ENCODE measurements at places on chromosomes 7 and 10.
A peak's percentile ranks its signal among the peaks of the same experiment; 100 is the strongest.

DNA sequence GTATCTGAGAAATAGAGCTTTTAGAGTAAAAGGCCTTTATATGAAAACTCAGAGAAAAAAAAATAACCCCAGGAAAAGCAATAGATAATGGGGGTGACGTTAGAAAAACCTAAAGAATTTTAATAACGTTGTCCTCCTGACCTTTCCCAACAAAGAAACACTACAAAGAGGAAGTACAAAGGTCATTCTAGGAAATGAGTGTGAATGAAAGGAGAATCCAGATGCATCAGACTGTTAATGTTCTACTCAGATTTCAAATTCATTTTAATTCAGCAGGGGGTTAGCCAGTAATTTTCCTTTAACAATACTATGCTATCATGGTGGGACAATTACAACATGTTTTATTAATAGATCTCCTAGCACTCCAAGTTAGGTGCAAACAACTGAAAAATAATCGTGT is 73.8 kb upstream of the CDK1 start:
- no peak for DNase-seq

- DNase-seq: no peak
Observed at GRCh38 chr7:129468087-129468486, 33.9 kb downstream of the STRIP2 start.

DNA sequence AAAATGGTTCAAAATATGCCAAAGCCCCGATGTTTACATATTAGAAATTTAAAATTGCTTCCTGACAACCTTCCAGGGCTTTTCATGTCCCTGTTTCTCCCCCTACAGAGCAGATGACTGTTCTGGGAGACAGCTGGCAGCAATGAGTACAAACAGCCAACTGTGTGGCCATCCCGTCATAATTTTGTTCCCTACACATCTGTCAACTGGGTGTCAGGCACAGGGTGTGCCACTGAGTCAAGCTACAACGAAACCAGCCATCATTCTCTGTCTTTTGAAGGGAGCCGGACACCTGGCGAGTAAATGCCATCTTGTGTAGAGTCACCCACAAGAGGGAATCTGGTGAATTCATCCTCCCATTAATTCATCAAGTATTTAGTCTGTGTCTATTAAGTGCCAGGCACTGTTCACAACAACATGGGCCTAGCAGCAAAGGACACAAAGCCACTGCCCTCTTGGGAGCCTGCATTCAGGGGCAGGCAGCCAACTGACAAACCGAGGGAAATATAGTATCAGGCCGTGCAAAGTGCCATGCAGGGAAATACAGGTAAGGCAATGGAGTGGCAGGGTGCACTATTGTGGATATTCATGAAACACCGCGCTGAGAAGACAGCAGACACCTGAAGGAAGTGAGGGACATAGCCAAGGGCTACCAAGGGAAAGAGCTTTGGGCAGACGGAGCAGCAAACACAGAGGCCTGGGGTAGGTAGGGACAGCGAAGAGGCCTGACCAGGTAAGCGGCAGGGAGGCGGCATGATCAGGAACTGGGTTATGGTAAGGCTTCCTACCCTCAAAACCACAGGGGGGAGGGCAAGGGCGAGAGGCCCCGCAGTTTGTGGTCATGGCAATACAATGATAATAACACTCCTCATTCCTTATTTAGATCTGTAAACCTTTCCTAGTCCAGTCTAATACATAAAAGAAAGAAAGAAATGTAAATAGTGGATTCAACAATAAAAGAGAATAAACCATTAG is 213.6 kb downstream of the FAM107B start:
- peak; percentile 43 for DNase-seq

DNA sequence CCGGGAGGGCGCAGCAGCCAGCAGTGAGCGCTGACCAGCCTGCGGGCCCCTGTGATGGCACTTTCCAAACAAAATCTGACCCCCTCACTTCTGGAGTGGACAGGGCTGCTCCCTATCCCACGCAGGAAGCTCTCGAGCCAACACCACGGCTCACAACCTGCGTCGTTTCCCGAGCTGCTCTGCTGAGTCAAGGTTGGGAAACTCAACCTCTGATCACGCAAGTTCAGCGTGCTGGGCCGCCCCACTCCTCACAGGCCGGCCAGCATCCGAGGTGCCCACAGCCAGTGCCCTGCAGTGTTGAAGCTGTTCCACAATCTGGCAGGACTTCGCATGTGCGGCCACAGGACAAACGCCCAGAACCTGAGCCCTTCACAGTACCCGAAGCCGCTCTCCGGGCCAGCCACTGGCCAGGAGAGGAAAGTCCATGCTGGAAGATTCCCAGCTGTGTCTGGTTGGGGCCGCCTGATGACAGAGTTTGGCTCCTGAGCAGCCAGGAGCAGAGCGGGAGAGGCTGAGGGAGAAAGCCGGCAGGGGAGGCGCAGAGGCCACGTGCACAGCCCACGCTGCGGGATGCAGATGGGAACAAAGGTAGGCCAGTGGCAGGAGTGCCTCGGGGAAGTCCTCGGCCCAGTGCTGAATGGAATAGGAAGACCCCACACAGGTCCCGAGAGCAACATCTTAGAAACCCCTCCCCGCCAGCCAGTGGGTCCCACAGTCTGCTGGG is 263.3 kb upstream of the TCERG1L start:
- DNase-seq: no peak

- no peak for DNase-seq
Observed at GRCh38 chr10:4569151-4569550, 256.9 kb upstream of the AKR1E2 start.

DNA sequence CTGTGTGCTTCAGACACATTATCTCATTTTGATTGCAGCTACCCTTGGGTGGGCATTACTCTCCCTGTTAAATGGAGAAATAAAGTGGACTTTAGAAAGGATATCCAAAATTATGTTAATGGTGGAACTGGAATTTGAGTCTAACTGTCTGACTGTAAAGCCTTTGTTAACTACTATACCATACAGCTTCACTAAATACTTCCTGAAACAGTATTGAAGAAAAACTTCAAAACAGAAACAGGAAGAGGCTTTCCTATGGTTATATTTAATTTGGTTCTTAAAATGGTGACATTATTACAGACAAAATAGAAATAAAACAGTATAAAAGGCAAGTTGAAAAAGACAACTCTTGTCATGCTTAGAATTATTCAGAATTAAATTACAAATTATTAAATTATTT is 25.0 kb downstream of the SPAG6 start:
- no peak for DNase-seq

DNA sequence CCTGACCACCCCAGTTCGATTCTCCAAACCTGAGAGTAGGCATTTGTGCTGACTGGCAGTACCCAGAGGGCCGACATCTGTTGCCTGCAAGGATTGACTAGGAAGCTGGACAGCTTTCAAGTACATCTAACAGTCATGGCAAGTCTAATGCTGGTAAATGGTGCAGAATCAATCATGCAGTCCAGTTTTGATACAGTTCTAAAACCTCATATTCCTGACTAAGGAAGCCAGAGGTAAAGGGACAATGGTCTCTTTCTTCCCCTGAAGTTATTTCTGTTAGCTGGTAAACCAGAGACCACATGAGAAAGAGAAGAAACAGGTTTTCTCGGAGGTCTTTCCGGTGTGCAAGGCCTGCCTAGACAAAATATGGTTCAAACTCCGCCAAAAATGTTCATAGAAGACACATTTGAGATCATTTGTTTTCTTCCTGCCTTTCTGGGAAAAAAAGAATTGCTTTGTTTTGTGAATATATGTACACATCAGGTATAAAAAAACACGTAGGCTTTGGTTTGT is 97.1 kb downstream of the WDR37 start:
- no peak for DNase-seq

GRCh38 chr7:115965796-115966475 is 64.6 kb downstream of the TFEC start:
- no peak for DNase-seq

- DNase-seq: no peak
Observed at GRCh38 chr10:96986200-96986856, 154.2 kb downstream of the LCOR start.

- DNase-seq: no peak
Observed at GRCh38 chr7:4631380-4632179, 50.5 kb upstream of the FOXK1 start.

Data from CD8-positive, alpha-beta memory T cell (primary cell).